ENCODE measurements at places on chromosomes 16 and 17.
A peak's percentile ranks its signal among the peaks of the same experiment; 100 is the strongest.

DNA sequence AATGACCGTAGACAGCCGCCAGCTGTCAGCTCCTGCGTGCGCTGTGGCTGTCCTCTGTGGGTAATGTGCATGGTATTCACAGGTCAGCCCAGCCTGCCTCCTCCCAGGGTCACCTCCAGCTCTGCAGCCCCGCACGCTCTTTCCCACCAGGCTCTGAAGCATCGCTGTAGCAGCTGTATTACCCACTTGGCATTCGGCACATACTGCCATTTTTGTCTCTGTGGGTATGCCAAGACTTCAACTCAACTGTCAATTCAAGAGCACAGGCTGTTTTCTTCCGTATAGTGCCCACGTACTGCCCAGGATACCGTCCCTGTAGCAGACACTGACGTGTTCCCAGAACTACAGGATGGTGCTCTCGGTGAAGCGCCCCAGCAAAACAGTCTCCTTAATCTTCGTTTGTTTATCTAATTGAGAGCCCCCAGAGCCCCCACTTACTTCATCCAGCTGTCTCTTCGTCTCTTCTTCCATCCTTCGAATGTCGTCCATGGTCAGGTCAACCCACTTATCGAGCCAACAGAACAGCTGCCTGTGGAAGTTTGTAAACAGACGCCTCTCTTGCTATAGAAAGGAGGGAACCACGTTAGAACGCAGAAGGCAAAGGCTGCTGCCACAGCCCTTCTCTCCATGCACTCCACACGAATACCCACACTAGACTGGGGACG is 17.4 kb upstream of the INPP5K start:
- DNase-seq = no peak

GRCh38 chr16:52171481-52171880 is 375.5 kb downstream of the TOX3 start:
- no peak for DNase-seq

GRCh38 chr16:878886-879285 is 78.4 kb upstream of the GNG13 start:
- no peak for DNase-seq

- no peak for DNase-seq
These were observed 11.9 kb downstream of the CEP131 start for GRCh38 chr17:81210868-81211267.

DNA sequence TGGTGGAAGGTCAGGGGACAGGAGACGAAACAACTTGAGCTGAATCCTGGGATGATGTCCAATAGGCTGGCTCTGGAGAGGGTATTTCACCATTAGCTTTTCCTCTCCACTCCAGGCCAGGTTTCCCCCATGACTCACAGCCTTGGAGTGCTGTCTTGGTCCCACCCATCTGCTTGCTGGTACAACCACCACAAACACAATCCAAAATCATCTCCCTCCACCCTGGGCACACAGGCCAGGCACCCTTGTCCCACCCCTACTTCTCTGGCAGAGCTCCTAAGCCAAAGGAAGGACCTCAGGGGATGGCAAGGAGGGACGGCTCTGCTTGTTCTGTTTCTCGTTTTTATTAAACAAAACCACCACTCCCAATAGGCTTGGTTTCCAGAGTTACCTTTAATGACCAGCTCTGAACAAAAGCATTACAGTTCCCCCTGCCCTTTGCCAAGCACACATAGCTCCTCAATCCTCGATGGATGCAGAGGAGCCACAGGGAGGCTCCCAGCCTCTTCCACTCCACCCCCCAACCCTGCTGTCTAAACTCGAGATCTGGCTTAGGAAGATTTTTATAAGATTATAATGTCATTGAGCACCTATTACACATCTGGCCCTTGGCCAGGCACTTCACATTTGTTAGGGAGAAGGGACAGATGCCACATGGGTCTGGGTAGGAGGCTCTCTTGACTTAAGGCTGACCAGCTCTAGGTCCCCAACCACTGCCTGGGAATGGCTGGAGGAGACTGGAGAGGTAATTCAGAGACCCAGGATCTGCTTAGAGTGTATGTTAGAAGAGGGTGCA is 13.3 kb downstream of the CAVIN1 start:
- no peak for DNase-seq

DNA sequence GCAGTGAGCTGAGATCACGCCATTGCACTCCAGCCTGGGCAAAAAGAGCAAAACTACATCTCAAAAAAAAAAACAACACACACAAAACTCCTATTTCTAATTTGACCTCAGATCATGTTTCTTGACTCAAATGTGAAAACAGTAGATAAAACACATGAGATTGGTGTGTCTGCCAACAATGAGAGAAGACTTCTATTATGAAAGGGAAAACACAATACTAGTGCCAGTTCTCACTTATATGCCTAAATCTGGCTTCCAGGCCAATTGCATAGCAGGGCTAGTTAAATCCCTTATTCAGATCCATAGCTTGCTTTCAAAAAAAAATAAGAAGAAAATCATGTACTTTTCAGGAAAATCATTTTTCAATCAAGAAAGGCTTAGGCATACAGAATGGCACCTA is 39.4 kb downstream of the AP1G1 start:
- no peak for DNase-seq

DNA sequence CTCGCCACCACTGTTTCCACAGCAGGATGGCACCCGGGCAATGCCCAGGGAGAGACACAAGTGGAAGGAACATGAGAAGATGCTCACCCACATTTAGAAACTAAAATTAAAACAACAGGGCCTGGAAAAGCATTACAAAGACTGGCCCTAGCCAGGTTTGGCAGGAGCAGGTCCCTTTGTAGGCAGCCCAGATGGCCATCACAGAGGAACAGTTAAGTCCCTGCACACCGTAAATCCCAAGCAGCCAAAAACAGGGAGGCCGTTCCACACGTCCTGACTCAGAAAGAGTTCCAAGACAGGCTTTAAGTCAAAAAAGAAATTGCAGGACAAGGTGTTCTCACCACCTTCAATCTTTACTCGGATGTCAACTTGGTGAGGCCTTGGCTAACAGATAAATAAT is 127.1 kb downstream of the DYNLRB2 start:
- no peak for DNase-seq

GRCh38 chr16:57533431-57534336 is 2.7 kb downstream of the CCDC102A start:
- DNase-seq = peak; percentile 63

DNA sequence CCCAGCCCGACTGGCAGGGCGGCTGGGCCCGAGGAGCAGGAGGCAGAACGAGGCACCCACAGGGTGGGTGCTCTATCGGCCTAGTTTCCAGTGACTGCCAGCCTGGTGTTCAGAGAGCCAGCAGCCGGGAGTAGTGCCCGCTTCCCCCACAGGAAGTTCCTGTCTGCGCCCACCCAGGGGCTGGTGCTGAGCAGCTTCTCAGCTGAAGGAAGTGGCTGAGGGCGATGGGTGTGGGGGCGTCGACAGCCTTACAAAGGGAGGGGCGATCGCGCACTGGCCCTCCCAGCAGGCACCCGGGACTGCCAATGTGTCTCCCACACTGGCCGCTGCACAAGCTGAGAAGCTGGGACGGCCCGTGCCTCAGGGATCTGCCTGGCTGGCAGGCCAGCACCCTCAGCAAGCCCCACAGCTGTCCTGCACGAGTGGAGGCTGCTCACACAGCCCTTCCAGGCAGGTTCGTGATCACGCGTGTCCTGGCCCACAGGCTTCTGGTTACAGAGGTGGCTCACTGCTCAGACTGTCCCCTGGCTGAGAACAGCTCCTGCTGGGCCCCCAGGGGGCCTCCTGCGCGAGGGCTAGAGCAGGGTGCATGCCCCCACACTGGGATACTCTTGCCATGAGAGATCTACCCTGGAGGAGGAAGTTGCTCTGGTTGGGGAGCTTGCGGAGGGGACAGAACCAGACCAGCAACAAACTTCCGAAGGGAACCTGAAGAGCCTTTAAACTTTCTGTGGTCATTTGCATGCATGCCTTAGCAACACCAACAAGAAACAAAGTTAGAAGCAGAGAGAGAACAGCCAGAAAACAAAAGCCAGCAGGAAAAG is 2.5 kb downstream of the RNF166 start:
- DNase-seq = peak; percentile 88

DNA sequence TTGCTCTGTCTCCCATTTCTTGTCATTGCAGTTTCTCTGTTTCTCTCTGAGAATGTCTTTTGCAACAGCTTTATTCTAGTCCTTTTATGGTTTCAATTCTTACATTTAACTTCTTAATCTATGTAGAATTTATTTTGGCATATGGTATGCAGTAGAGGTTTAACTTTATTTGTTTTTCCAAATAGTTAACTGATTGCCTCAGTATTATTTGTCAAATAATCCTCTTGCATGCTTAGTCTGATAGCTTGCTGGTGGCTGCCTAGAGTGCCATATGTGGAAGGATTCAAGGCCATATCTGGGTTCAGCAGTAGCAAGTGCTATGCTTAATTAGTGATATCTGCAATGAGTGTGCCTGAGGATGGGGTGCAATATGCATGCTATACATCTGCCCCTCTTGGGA is 6.9 kb downstream of the SNTB2 start:
- DNase-seq = no peak

- DNase-seq = no peak
These were observed 85.2 kb upstream of the FAM20A start for GRCh38 chr17:68686108-68686988.

GRCh38 chr16:65083164-65083857 is 38.6 kb downstream of the CDH11 start:
- no peak for DNase-seq

DNA sequence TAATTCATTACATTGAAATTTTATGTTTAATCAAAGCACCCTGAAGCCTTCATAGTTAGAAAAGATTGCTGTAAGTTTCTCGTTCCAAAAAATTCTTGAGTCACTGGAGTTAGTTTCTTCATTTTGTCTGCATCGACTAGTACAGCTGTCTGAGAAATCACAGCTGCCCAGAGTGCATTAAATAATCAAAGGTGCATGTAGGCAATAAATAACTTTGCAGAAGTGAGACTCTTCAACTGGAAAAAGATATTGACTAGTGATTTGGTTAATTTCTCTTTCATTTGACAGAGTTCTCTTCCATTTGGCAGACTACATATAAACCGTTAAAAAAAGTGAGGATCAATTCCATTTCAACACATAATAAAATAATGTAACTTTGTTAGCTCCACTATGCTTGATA is 234.0 kb downstream of the CNTNAP4 start:
- DNase-seq = no peak

- DNase-seq = no peak
These were observed 5.7 kb downstream of the NECAB2 start for GRCh38 chr16:83973581-83974385.

DNA sequence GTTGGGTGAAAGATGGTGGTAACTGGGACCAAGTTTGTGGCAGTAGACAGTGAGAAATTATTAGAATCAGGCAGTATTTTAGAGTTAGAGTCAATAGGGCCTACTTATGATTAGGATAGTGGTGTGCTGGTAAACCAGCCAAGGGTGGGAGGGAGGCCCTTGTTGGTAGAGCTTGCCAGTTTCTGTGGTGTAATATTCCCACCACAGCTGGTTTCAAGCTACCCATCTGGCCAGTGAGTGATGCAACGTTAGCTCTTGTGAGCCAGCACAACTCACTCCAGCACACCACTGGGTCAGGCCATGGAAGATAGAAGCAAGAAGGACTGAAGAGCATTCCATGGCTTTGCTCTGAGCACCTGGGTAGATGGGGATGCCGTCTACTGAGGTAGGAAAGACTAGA is 34.9 kb downstream of the GNAO1 start:
- DNase-seq = no peak

- DNase-seq = no peak
These were observed 210.0 kb downstream of the C16orf95 start for GRCh38 chr16:87107201-87107600.

DNA sequence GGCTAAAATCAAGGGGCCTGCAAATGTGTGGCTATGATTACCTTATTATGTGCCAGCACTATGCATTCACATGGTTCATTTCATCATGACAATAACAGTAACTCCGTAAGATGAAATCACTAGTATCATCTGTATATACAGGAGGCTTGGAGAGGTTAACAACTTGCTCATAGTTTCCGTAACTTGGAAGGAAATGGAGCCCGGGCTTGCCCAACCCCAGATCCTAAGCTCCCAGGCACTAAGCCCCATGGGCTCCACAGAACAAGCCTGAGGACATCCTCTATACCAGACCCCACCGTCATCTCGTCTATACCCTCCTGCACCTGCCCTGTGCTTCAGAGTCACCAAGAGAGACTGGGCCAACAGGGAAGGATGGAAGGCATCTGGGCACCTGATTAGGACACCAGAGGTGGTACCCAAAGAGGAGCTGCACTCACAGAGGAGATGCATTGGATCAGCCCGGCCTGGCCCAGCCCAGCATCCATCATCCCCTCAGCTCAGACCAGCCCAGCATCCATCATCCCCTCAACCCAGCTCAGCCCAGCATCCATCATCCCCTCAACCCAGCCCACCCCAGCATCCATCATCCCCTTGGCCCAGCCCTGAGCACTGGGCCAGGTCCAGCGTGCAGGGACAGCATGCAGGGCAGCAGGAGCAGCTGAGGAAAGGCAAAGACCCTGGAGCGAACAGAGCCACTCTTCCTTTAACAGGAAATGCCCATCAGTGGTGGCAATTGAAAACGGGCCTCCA is 28.5 kb downstream of the NSMCE1 start:
- DNase-seq = no peak

GRCh38 chr16:20410121-20410723 is 888 bp downstream of the ACSM5 start:
- DNase-seq = no peak

DNA sequence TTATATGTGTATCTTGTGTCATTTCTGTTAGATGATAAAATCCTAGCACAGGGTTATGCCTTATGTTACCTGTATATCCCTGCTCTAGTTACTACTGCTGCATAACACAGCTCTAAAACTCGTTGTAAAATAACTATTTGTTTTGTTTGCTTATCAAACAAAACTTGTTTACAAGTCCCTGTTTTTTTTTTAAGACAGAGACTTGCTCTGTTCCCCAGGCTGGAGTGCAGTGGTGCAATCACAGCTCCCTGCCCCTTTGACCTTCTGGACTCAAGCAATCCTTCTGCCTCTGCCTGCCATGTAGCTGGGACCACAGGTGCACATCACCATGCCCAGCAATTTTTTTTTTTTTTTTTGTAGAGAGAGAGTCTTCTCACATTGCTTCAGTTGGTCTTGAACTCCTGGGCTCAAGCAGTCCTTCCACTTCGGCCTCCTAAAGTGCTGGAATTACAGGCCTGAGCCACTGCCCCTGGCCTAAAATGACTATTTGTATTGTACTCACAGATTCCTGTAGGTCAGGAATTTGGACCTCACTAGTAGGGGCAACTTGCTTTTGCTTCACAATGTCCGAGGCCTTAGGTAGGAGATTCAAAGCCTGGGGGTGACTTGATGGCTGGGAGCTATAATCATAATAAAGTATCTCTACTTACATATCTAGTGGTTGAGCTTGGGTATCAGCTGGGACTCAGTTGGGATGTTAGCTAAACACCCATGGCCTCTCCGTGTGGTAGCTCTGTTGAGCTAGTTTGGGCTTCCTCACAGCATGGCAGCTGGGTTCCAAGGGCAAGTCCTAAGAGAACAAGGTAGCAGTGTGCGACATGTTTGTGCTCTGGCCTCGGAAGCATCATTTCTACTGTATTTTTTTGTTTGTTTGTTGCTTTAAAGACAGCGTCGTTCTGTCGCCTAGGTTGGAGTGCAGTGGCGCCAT is 12.6 kb downstream of the DUSP14 start:
- no peak for DNase-seq

- no peak for DNase-seq
These were observed 17.2 kb upstream of the N4BP1 start for GRCh38 chr16:48627148-48627547.

GRCh38 chr16:82660075-82660645 is 33.4 kb downstream of the CDH13 start:
- peak; percentile 15 for DNase-seq

- no peak for DNase-seq
These were observed 41.5 kb downstream of the AIPL1 start for GRCh38 chr17:6393351-6393952.

- no peak for DNase-seq
These were observed 55.9 kb downstream of the CPPED1 start for GRCh38 chr16:12747827-12748226.
